ENCODE measurements at places on chromosomes 11 and 22.

- DNase-seq = no peak
Observed at GRCh38 chr22:47329727-47330650, 567.5 kb downstream of the TBC1D22A start.

GRCh38 chr11:105696000-105696399 lies 86.1 kb downstream of the GRIA4 start:
- DNase-seq = no peak

DNA sequence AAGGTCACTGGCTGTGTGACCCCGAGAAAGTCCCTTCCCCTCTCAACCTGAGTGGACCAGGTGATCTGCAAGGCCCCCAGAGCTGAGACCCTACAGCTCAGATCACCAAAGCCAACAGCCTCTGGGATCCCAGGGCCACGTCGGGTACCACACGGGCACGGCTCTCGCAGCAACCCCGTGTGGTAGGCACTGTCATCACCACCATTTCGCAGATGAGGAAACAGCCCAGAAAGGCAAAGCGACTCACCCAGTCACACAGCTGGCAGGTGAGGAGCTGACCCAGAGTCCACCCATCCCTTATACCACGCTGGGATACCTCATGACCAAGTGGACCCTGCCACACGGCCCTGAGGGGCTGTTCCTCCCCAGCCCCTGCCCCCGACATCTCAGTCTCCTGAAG lies 2.8 kb downstream of the ATP5MGL start:
- no peak for DNase-seq

- peak; percentile 85 for DNase-seq
Observed at GRCh38 chr11:57644748-57645688, 4.7 kb downstream of the YPEL4 start.

- no peak for DNase-seq
Observed at GRCh38 chr11:20060181-20060580, 100.1 kb downstream of the DBX1 start.

- DNase-seq = no peak
Observed at GRCh38 chr22:35464399-35464798, 64.5 kb downstream of the MCM5 start.

DNA sequence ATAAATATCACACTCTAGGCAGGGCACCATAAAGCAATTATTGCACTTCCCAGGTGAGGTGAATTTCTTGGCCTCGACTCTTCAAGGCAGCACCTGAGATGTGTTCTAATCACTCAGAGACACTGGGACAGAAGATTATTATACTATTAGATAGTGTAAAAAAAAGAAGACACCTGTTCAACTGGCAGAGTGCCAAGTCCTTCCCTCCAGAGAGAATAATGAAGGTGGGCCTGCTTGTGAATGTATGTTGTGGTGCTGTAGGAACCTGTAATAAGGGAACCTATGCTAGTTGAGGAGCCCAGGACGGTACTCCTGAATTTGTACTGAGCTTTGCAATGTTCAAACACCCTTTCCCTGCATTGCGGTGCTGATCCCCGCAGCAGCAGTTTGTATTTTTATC lies 107.5 kb downstream of the NXPE2 start:
- no peak for DNase-seq

DNA sequence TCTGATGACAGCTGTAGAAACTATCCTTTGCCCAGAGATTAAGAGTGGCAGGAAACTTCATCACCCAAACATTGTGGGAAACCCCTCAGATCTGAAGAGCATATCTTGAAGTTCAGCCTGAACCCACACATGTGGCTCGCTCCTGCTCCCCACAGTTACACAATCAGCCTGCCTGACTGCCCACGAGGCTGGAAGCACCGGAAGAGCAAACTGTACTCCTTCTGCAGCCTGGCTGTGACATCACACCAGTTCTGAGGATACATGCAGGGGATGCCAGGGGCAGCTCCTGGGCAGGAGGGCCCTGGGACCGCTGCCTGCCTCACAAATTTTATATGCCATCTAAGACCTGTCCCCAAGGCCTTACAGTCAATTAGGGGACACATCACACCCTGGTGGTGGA lies 444.4 kb downstream of the BUD13 start:
- DNase-seq = no peak

GRCh38 chr22:30879415-30879797 lies 89.2 kb downstream of the MORC2 start:
- DNase-seq = peak; percentile 1

- DNase-seq = peak; percentile 58
Observed at GRCh38 chr11:45607995-45608394, 57.4 kb downstream of the CHST1 start.

DNA sequence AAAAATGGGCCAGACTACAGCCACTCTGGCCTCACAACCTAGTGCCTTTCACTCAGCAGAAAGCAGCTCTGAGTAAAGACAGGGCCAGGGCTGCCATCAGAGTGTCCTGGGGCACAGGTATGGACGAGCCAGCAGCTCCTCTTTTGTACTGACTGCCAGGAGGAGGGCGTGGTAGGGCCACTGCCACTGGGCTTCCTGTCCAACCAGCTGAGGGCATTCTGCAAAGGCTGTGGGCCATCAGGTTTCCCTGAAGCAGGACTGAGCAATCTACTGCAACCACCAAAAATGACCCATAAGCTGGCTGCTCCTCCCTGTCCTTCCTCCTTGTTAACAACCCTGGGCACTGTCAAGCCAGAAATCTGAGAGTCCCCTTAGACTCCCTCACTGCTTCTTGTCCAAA lies 33.1 kb downstream of the ASCC2 start:
- DNase-seq = no peak

Data from stomach (tissue), 19 donors.